ENCODE measurements at places on chromosomes 2 and 18.

DNA sequence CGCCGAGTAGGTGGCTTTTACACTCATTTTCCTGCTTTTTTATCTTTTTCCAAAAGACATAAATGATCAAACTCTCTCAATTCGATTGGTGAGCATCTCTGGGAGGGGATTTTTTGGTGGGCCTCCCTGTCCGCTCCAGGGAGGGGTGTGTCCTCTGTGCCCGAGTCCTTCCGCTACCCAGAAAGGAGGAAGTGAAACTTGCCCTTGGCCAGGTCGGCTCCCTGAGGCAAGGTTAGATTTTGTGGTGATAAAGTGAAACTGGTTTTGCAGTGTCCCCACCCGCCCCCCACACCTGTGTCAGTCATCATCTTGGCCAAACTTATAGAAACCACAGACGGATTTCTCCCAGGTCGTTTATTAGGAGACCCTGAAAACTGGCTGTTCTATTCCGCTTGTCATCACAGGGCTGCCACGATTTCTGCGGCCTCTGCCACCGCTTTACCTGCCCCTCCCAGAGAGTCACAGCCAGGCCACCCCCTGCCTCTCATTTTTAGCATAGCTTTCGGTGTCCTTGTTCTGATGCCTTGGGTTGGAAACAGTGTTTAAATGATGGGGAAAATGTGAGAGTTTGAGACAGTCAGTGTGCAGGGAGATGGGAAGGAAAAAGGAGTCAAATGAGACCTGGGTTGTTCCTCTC is 93.6 kb downstream of the SH3BP4 start:
- no peak for DNase-seq

DNA sequence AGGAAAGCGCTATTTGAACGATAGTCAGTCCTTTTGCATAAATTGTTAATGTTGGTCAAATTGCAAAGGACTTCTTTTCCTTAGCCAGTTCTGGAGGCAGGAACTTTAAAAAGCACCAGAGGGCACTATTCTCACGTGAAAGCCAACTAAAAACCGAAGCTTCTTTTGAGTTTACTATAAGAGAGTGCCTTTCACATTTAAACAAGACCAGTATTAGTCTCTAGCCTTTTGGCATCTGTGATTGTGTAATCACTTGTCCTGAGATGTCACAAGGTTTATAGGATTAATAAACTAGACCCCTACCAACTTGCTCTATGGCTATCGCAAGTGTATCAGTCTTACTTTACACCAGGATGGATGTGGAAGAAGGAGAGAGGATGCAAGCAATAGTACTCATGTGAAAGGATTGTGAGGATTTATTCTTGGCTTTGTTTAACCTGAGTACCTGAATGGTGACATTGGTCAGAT is 14.4 kb upstream of the STAT4 start:
- DNase-seq = no peak

DNA sequence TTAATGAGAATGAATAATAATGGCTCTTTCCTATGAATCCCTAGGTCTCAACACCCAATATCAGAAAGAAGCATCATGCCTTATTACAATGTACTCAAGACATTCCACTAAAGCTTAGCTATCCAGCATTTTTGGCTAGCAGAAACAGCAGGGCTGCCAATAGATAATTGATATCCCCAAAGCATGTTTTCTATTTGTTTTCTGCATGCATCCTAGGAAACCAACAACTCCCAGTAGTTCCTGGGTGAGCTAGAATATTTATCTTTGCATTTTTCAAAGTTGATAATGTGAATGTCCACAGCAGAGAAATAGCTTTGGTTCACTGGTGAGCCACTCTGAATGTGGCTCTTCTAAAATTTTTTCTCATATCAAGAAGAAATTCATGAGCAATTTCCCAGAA is 5.8 kb upstream of the ANTXR1 start:
- no peak for DNase-seq

DNA sequence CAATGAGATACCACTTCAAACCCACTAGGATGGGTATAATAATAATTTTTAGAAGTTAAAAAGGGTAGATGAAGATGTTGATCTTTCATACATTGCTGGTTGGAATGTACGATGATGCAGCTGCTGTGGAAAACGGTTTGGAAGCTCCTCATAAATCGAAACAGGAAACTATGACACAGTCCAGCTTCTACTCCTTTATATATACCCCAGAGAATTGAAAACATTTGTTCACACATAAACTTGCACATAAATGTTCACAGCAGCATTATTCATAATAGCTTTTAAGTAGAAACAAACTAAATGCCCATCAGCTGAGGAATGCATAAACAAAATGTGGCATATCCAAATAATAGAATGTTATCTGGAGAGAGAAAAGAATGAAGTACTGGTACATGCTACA is 95.0 kb downstream of the STRADB start:
- no peak for DNase-seq

DNA sequence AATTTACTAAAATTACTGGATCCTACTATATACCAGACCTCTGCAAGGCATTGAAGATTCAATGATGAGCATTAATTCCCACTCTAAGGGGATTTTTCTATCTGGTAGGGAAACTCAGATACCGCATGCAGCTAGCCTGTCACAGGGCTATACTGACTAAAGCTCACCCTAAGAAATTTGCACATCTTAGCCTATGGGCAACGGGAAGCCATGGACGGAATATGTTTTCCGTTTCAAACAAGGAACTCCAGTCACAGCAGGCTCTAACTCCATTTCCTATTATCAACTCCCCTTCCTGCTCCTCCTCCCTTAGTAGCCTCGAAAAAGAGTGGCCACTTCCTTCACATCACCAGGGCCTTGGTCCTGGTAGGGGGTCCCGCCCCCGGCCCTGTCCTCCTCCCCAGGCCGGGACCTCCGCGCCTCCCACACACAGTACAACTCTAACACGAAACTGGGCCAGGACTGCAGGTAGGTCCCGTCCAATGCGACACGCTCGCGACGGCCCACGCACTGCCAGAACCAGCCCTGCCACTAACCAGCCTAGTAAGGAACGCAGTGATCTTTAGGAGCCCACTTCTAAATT is 659 bp upstream of the COX5B start:
- DNase-seq = no peak

DNA sequence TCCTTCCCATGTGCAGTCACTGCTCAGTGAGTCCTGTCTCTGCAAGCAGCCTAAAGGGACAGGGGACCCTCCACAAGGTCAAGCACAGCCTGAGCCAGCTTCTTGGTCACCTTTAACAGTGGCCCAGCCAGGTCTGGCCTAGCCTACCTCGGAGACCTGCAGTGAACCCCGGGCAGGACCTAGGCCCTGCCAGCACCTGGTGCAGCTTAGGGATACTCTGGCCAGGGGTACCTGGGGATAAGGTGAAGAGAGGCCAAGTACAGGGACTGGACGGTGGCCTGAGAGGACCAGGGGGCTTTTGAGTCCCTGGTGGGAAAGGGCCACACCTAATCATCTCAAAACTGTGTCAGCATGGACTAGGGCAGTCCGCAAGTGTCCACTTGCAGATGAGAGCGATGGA is 67.8 kb downstream of the EMX1 start:
- DNase-seq = no peak

DNA sequence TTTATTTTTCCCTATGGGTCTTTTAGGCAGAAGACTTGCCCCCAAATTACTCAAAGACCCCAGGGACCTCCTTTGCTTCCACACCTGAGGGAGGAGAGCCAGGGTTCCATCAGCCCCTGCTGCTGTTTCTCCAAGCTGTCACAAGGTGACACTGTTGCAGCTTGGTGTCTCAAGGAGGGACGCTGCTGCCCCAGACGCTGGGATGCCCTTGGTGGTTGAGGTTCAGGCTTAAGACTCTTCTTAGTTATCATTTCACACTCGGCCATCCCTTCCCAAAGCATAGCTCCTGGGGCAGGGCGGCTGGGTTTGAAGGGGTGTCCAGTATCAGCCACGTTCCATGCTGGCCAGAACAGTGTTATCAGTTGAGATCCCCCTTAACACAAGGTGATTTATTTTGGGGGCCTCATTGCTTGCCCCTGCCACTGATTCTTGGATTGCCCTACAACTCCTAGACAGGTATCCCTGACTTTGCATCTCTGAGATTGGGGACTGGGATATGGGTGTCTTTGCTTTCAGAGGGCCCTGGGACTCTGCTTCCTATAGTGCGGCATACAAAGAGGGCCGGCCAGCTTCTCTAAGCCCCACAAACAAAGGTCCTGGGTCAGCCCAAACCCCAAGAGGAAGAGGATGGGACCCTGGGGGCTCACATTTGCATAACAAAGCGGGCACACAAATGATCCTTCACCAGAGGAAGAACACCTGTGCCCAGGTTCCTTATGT is 22.7 kb downstream of the GPR55 start:
- DNase-seq = no peak

DNA sequence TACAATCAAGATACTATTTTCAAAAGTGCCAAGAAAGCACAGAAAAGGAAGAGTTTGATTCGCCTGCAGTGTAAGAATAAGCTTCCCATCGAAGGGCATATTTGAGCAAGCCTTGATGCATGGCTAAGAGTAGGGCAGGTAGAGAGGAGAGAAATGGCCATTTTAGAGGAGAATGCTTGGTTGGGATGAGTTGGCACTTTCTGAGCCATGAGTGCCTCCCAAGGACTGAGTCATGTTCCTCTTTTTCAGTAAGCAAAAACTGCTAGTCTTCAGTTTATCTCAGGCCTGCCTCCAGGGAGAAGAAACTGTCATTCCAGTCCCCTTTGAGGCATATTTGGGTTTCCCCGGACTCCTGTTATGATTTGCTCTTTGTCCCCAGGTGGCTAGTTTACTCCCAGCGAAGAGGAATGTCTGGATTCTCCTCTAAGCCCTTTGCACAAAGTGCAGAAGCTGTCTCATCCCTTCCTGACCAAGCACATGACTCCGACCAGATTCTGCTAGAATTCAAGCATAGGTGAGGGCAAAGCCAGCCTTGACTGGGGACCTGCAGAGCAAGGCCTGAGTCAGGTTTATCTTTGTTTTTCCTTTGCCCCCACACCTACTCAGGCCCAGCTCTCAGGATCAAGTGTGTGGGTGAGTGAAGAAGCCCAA is 115.2 kb downstream of the TTC32 start:
- no peak for DNase-seq

DNA sequence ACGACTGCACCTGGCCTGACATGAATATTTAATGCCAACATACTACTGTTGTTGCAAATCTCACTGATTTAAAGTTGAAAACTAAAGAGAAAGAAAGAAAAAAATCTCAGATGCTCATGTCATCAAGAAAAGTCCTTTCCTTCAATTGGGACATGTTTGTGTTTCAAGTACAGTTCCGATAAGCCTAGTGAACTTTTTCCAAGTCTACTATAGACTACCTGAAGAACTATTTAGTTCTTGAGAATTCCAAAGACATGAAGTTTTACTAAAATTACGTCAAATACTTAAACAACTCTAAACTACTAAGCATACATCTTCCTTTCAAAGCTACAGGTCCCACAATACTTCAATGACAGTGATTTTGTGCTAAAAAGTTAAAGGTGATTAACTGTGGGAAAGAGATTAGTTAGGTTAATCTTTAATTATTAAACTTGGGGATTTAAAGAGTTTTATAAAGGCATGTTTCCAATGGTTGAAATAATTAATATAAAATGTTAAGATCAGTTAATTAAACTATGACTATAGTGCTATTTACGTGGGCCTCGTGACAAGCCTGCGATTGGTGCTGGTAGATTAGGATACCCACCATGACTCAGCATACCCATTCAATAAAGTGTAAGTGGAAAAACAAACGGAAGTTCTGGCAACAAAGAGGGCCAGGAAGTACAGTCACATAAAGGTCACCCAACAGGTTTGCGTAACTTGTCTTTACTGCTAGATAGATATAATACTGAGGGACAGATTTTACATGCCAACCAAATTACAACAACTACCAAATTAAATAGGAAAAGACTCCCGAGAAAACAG is 55.5 kb downstream of the SEPTIN10 start:
- DNase-seq = no peak

DNA sequence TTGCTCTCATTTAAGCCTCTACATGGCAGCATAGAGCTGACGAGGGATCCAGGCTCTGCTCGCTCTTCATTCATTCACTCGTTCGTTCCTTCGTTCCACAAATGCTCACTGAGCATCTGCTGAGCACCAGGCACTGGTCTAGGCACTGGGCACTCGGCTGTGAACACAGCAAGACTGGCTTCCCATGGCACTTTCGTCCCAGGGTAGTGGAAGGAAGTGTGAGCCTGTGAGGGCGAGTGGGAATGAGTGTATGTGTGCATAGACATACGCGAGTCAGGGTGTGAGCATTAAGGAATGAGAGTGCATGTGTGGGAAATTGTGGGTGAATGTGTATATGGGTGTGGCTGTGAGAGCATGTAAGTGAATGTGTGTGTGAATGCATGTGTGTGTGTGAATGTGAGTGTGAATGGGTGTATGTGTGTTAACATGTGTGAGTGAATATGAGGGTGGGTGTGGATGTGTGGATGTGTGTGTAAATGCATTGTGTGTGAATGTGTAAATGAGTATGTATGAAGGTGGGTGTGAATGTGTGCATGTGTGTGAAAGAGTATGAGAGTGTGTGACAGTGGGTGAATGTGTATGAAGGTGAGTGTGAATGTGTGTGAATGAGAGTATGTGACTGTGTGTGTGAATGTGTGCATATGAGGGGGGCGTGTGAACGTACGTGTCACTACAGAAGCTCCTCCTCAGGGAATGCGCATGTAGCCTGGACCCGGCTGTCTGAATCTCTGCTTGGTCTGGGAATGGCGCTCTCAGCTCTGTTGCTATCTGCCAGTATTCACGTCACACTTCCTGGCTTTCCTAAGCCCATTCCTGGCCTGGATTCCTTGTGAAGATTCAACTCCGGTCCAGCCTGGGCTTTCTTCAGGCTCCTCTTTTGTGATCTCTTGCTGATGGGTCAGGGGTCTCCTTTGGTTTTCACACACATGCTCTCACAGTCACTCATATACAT is 28.8 kb downstream of the SNORC start:
- DNase-seq = no peak
